ENCODE measurements at places on chromosomes 1 and 21.

- DNase-seq = no peak
These were observed 1.2 kb downstream of the PLCH2 start for GRCh38 chr1:2477309-2477708.

GRCh38 chr1:155127105-155127966 is at the start of gene EFNA1:
EFNA1 (plus strand) TSS chr1:155127876; CDS start chr1:155127978, 102 bp downstream.
- DNase-seq = peak; percentile 64

DNA sequence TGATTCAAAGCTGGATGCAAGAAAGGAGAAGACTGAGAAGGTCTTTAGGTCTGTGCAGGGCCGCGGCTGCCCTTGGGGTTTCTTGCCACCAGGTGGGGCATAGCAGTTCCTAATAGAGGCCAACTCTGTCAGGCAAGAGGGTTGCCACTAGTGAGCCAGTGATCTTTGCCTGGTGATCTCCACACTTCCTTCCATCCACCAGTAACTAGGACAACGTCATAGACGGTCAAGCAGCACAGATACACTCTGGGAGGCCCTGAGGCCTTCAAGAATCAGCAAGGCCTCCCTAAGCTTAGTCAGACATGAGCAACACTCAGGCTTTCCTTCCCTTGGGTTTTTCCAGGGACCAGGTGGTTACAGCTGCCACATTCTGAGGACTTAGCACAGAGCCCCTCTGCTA is 32.9 kb upstream of the ATP2B4 start:
- DNase-seq = peak; percentile 73

GRCh38 chr1:56660293-56660692 is 15.2 kb downstream of the PRKAA2 start:
- no peak for DNase-seq

DNA sequence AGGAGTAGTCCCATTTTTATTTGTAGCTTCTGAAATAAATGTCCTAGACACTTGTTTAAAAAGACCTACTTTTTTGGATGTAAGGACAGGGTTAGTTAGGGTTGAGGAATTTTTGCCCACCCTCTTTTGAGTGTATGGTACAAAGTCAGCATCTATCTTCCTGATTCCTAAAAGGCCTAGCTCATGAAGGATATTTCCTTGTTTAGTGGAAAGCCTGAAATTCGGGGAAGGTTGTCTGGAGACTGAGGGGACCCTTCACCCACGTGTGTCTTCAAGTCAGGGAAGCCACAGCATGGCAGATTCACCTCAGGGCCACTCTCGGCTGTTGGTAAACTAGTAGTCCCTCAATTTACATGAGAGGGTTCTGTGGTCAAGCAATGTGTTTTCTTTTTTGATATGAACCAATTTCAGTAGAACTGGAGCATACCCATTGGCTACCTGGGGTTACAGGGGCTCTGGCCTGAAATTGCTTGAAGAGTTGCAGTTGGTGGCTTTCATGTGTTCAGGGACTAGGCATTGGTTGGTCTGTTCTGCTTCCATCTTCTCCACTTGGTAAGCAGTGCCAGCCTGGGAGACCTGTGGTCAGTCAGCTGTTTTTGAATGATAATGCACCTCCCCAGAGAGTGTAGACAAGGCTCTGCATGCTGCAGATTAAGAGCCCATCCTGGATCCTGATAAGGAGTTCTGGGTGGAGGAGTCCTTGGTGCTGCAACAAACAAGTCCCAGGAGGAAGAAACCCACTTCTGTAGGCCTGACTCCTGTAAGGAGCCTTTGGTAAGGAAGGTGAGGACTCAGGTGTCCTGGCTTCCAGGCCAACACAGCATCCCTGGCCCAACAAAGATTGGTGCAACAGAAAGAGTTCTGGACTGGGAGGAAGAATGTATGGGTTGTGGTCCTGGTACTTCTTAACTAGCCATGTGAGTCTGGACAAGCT is 6.3 kb downstream of the BTG2 start:
- no peak for DNase-seq

Measured in CD4-positive, alpha-beta T cell treated with Interleukin-17A for 4 hours (primary cell).